Fibroblast of lung (primary cell): ENCODE measurements at places on chromosomes 13 and 19. TPM values are rescaled to one million over a fixed set of nuclear protein-coding genes. Genes with fewer than 3 reads are reported as not detected.

The TSHZ3 gene
- total RNA-seq = 10.3 and 17.3 TPM in 2 replicates

The SERTM1 gene
- total RNA-seq = not detected in 2 replicates

The TMEM255B gene
- total RNA-seq = 0.26 and 10.4 TPM in 2 replicates

The VAV1 gene
- not detected in 2 replicates for total RNA-seq

The UGGT2 gene
- total RNA-seq = 39.3 and 47.2 TPM in 2 replicates

The RNF126 gene
- 12.1 and 18.0 TPM in 2 replicates for total RNA-seq

The COL5A3 gene
- 0.77 and 1.2 TPM in 2 replicates for total RNA-seq

The UBL3 gene
- total RNA-seq = 10.0 and 10.7 TPM in 2 replicates

The TEKTIP1 gene
- total RNA-seq = not detected in 2 replicates

The GZMM gene
- total RNA-seq = 0.17 TPM in 1 of 2 replicates, not detected in the other

The LILRB1 gene
- total RNA-seq = not detected in 2 replicates

The OR10H1 gene
- total RNA-seq = not detected in 2 replicates

The ADGRE2 gene
- total RNA-seq = under 0.01 TPM in 2 replicates

The ZNF570 gene
- total RNA-seq = 11.7 and 13.4 TPM in 2 replicates

The ACP7 gene
- total RNA-seq = not detected in 2 replicates

The CEACAM16 gene
- under 0.01 TPM in 1 of 2 replicates, not detected in the other for total RNA-seq

The SWSAP1 gene
- 0.50 and 0.51 TPM in 2 replicates for total RNA-seq

The IGSF23 gene
- total RNA-seq = 0.26 and 0.33 TPM in 2 replicates

The PALM gene
- 8.3 and 22.1 TPM in 2 replicates for total RNA-seq

The CGB3 gene
- not detected in 2 replicates for total RNA-seq

The SPACA4 gene
- not detected in 2 replicates for total RNA-seq

The KISS1R gene
- total RNA-seq = not detected in 2 replicates

The ZNF766 gene
- total RNA-seq = 11.6 and 13.7 TPM in 2 replicates

The IGFL2 gene
- total RNA-seq = not detected in 2 replicates

The CCDC106 gene
- total RNA-seq = 8.0 and 10.2 TPM in 2 replicates

The CKM gene
- total RNA-seq = not detected in 2 replicates

The FGF9 gene
- 0.33 and 0.77 TPM in 2 replicates for total RNA-seq

The ZSCAN4 gene
- total RNA-seq = not detected in 2 replicates

The ZNF433 gene
- 5.1 and 8.9 TPM in 2 replicates for total RNA-seq

The CABP5 gene
- not detected in 2 replicates for total RNA-seq

The TPTE2 gene
- not detected in 2 replicates for total RNA-seq

The PEAK3 gene
- total RNA-seq = not detected in 2 replicates

The C13orf42 gene
- total RNA-seq = not detected in 2 replicates

The ICAM4 gene
- total RNA-seq = 1.8 and 4.1 TPM in 2 replicates

The UBE2L5 gene
- total RNA-seq = not detected in 2 replicates

The AMER2 gene
- under 0.01 TPM in 1 of 2 replicates, not detected in the other for total RNA-seq

The MISP gene
- under 0.01 TPM in 1 of 2 replicates, not detected in the other for total RNA-seq

The KL gene
- under 0.01 and 0.17 TPM in 2 replicates for total RNA-seq

The LIPE gene
- total RNA-seq = 0.51 and 1.7 TPM in 2 replicates

The SH2D3A gene
- not detected in 2 replicates for total RNA-seq

The FFAR3 gene
- not detected in 2 replicates for total RNA-seq

The CEACAM7 gene
- total RNA-seq = not detected in 2 replicates

The TSSK6 gene
- total RNA-seq = 3.1 and 5.8 TPM in 2 replicates
